ENCODE measurements at places on chromosomes 3 and 15. TPM values are rescaled to one million over a fixed set of nuclear protein-coding genes. Genes with fewer than 3 reads are reported as not detected.

The LMOD3 gene
- polyA plus RNA-seq, result 127 TPM

The P3H2 gene
- 60.4 TPM for polyA plus RNA-seq

The TF gene
- 1.6 TPM for polyA plus RNA-seq

The LSAMP gene
- 4.8 TPM for polyA plus RNA-seq

The COL6A5 gene
- 0.07 TPM for polyA plus RNA-seq

The PCSK6 gene
- 8.8 TPM for polyA plus RNA-seq

The OSTN gene
- 12.6 TPM for polyA plus RNA-seq

The CHL1 gene
- polyA plus RNA-seq, result 4.6 TPM

DNA sequence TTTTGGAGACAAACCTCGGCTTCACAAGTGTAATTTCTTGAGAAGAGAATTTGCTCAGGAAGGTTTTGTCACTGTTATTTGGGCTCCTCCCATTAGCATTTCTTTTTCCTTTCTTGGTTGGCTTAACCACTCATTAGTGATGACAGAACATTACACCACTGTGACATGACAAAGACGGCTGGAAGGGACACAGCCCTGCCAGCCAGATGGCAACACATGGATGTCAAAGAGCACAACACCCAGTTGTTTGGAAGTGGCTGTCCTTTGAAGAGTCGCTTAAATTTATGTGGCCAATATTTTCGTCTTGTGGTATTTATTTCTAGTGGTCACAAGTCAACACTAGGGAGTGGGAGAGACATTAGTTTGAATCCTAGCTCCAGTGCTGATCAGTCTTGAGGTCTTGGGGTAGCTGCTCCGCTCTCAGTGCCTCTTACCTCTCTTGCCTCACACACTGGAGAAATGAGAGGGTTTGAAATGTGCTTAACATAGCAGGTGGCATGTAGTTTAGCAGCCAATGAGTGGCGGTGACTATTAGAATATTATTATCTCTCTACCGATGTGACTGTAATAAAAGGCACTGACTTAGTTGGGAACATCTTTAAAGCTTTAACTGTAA lies 92.8 kb downstream of the FRMD4B start:
- DNase-seq, result no peak

- no peak for DNase-seq
Observed at GRCh38 chr3:151314137-151314536, 2.5 kb downstream of the GPR87 start.

GRCh38 chr3:72329354-72329753 lies 518.9 kb downstream of the SHQ1 start:
- DNase-seq, result peak; percentile 65

- peak; percentile 55 for DNase-seq
Observed at GRCh38 chr15:81643771-81644170, 269.8 kb upstream of the TMC3 start.

DNA sequence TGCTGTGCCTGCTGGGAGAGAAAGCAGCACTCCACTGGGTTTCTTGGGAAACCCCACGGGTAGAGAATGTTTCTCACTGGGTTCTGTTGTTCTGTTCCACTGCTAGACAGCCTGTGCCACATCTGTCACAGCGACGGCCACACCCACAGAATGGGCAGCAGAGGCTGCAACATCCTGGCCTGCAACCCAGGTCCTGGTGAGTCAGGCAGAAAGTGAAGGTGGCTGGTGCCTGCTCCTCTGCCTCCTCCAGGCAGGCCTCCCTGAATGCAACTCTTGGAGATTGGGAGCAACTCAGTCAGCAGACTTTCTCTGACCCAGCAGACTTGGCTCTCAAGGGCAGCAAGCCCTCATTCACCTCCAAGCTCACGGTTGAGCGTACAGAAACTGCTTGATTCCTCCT lies 13.0 kb downstream of the C3orf18 start:
- no peak for DNase-seq

DNA sequence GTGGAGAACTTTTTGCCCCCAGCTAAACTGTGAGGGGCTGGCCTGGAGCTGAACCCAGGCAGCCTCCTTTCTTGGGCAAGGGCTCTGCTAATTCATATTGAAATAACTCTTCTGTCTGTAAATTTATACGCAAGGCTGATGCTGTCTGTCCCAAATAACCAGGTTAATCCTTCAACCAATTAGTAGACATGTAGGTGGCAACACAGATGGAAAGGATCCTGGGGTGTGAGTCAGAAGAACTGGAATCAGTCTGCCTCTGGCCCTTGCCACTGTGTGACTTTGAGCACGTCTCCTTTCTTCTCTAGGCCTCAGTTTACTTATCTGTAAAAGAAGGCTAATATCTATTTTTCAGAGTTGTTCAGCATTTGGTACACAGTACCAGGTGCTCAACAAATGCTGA lies 48.3 kb upstream of the IREB2 start:
- DNase-seq, result no peak

GRCh38 chr15:76286271-76286879 lies 24.9 kb downstream of the ETFA start:
- DNase-seq, result peak; percentile 2

DNA sequence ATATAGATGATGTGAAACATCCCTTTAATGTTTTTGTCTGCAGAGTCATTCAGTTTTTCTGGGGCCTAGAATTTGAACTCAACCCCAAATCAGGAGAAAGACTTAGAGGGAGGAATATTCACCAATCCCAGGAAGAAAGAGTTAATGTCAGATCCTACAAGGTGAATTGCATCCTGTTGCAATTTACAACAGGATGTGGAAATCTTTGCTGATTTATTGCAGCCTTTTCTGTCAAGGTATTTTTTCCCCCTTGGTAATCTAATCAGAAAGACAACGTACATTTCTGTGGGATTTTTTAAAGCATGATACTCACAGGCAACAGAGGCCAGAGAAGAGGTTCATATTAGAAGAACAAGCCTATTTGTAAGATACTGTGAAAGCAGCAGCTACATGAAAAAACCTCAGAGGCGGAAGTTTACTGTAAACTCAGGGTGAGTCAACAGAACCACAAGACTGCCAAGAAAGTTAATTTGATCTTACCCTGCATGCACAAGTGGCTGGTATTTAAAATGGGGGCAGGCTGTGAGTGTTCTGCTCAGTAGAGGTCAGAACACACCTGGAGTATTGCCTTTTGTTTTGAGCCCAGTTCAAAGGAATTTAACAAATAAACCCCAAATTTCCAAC lies 531.9 kb downstream of the AGBL1 start:
- no peak for DNase-seq

DNA sequence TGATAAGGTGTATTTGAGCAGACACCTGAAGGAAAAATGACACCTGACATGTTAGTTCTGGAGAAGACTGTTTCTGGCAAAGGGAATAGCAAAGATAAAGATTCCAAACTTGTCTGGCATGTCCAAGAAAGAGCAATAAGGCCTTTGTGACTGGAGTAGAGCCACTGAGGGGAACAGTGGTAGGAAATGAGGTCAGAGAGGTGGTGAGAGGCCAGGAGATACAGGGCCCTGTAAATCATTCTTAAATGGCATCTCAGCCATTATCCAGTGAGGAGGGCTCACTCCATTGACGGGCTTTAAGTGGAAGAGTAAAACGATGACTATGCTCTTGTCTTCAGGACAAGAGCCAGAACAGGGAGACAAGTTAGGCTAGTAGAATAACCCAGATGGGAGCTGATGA lies 4.5 kb downstream of the SLC49A4 start:
- no peak for DNase-seq

DNA sequence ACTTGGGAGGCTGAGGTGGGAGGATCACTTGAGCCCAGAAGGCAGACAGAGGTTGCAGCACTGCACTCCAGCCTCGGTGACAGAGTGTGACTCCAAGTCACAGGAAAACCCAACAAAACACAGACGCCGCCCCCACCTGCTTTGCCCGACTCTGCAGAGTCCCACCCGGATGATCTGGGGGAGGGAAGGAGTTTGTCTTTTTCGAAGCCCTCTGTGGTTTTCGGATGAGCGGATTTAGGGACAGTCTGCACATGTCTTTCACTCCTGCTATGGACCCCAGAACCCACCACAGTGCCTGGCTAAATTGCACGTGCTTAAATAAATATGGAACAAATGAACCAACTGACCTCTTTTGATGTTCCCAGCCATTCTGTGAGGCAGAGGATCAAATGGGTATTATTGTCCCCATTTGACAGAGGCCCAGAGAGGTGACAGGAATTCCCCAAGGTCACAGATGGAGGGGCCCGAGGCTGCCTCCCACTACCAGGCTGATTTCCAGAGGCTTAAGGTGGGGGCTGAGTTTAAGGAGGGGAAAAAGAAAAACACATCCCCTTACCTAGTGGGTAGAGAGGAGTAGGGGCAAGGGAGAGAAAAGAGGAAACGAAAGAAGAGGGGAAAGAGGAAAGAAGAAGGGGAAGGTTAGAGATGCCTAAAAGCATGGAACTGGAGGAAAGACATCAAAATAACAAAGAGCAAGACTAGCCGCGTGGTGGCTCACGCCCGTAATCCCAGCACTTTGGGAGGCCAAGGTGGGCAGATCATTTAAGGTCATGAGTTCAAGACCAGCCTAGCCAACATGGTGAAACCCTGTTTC lies 59.4 kb upstream of the TFRC start:
- DNase-seq, result no peak

DNA sequence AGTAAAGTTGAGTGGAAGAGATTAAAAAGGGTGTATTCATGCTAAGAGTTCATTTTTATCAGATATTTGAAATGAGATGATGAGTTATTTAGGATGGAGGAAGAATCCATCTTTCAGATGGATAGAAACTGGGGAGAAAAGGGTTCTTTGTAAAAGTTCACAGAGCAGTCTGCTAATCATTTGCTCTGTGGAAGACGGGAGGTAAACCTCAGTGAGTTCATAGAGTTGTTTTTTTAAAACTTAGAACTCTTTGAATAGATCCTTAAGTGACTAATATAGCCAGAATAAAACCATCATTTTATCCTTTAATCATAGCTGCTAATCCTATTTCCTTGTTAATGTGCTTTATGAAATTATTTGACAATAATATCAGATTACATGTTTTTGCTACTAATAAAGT lies 5.1 kb downstream of the RASA2 start:
- DNase-seq, result no peak

- no peak for DNase-seq
Observed at GRCh38 chr3:55842204-55842603, 355.1 kb upstream of the WNT5A start.

GRCh38 chr3:167835953-167836352 lies 100.4 kb downstream of the SERPINI1 start:
- no peak for DNase-seq

GRCh38 chr3:31485196-31485595 lies 47.5 kb upstream of the STT3B start:
- peak; percentile 9 for DNase-seq

- DNase-seq, result no peak
Observed at GRCh38 chr3:23826382-23827064, 20.8 kb downstream of the UBE2E1 start.

DNA sequence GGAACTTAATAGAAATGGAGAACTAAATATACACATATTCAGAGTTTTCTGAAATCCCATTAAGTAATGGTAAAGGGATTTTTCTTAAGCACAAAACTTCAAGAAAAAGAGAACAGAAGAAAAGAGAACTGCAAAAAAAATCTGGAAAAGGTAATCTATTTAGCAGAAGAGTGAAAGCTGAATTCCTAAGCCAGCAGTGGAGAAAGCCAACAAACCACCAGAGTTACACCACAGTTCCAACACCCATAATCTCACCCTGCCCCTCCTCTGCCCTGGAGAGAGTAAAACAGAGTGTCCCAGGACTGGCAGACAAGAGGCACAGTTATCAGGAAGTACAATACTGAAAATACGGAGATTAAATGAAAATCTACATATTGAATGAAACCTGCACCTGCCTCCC lies 29.4 kb downstream of the TP53BP1 start:
- peak; percentile 48 for DNase-seq

DNA sequence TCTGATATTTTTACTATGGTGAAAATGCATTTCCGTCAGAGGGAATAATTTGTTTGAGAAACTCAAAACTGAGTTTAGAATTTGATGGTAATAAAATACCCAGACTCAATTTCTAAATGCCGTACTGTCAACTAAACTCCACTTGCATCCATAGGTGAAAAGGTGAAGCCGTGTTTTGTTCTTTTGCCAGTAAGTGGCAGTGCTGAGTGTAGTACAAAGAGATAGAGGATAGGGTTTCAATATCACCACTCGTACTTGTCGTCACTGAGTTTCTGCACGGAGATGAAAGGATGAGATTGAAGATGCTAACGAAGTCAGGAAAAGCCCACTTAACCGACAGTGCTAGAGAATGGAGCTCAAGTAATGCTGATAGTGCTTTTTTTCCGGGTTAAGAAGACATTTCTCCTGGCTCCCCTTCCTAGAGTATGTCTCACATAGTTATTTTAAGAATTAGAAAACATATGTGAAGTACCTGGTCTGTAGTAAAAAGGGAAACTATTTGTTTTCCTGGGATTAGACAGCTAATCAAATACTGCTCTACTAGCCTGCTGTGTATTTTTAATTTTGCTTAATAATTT lies 345.1 kb downstream of the IL5RA start:
- DNase-seq, result peak; percentile 5

- no peak for DNase-seq
Observed at GRCh38 chr3:30221619-30222018, 384.8 kb upstream of the TGFBR2 start.

DNA sequence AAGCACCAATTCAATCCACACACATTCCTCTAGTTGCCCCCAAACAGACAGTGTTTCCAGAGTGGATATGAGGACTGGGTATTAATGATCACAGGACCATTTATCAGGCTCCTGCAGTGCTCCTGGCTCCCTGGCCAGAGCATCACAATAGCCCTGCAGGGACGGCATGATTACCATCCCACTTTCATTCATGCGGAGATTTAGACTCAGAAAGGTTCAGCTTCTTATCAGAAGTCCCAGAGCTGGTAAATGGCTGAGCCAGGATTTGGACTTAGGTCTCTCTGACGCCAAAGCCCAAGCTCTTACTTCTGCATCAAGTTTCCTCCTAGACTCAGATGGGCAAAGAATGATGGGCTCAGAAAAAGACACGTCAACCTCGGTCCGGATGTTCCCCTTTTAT lies 2.9 kb upstream of the EPHB3 start:
- DNase-seq, result no peak
